ENCODE measurements at places on chromosomes 4 and X.

GRCh38 chr4:1475277-1476139 is 69.3 kb upstream of the NKX1-1 start:
- no peak for DNase-seq

DNA sequence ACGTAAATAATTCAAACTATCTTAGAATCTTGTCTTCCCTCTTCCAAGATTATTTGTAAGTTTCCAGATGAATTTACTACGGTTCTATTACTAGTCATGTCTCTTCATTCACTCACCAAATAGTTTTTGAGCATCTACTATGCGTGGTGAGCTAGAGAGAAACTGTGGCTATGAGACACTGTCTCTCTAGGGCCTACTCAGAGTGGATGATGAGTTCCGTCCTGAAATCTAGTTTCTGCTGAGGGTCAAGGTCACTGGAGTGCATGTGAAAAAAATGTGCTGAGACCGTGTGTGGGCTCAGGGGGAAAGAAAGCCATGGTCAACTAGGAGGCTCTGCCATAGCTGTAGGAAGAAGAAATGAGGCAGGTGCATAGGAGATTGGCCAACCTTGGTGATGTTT is 320.2 kb upstream of the GATB start:
- DNase-seq = no peak

DNA sequence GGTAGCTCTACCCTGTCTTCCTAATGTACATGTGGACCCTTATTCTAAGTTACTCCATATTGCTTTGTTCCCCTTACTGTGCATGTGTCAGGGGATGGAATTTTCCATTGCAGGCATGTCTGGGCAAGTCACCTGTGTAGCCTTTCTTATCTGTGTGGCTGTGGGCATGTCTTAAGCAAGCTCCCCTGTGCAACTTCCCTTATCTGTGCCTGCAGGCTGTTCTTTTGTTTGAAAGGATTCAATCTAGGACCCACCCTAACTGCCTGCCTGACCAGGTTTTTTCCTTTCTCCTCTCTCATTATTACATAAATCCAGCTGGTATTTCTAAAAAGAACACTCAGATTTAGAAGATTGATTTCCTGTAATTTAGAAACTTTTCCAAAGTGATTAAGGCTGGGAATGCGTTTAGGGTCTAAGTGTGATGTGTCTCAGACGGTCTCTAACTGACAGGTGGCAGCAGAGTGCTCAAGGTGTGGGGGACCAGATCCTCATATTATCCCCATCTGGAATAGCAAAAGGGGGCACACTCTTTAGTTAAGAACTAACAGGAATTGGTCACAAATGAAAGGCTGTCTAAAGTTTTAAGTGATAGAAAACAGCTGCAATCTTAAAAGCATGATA is 198.9 kb upstream of the PPP1R2C start:
- DNase-seq = no peak

DNA sequence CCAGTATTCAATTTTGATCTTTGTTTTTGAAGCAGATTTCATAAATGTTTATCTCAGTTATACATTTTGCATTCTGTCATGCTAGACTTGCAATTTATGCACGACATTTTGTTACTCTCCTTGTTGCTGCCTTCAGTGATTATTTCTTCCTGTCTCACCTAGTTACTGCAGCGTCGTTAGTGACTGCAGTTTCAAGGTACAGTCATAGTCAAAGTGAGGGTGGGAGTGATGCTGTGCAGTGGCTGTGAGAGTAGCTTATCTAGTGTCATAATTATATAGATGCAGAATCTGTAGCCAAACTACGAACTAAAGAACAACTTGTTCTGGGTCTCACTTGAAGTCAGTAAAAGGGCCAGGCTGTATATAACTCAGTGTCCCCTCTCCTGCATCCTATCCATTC is 69.8 kb downstream of the GPR101 start:
- no peak for DNase-seq

GRCh38 chr4:143399113-143399949 is 62.7 kb downstream of the GAB1 start:
- peak; percentile 17 for DNase-seq

- DNase-seq = no peak
These were observed 57.3 kb upstream of the SLIT2 start for GRCh38 chr4:20194123-20195013.

DNA sequence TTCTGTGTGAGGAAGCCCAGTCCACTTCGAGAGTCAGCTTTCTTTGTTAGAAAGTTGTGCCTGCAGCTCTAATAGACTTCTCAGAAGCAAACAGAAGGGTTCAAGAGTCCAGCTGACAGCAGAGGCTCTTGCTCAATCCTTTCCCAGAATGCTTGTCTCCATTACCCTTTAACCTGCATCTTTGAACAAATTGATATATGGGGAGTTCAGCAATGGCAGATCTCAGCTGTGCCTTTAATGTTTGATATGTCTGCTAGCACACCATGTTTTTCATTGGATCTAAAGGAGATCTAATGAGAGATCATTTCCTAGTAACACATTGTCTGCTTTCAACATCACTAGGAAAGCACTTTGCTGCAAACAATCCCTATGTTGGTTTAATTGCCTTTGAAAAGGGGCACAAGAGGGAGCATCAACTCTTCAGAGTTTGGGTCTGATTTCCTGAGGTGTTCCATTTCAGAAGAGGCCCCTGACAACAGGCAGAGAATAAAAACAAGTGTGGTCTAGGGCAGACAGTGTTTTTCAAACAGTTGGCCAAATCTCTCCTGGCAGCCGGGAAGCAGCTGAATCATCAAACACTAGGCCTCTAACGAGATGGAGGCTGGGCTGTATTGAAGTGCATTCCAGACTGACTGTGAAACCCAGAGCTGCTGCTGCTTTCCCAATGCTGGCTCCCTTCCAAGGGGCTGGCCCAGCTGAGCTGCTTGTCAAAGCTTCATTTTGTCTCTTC is 55.5 kb downstream of the LUZP4 start:
- DNase-seq = no peak

DNA sequence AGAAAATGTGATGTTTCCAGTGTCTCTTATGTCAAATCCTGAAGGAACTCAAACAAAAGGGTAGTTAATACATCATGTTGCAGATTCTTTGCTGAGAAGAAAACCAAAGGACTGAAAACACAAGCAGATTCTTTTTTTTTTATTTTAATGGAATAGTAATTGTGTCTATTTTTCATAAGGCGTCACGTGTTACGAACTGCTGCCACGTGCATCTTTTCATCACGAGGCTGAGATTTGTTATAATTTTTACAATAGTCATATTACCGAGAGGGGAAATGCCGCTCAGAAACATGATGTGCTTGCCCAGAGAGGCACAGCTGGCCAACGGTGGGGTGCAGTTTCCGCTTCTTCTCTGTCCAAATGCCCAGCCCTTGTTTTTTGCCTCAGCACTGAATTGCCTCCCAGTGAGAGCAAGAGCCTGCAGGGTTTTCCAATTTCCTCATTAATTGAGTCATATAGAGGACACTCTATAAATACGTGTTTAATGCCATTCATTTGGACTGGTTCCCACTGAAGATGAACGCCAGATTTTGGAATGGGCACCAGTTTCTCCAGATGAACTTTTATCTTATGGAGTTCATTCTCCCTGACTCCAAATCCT is 225.3 kb downstream of the STK32B start:
- DNase-seq = no peak

DNA sequence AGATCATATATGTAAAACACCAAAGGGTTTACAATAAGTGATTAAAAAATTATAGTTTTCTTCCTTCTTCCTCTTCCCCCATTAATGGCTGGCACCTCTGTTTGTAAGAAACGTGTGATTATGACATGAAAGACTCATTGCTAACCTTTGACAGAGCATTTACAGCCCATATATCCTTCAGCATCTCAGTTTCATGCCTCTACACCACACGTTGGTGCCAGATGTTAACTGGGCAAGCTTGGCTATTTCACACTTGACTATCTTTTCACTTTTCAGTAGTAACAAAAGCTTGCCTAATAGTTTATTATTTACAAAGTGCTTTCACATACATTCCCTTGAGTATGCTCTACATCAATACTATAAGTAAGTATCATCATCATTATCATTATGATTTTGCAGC is 65.3 kb upstream of the C1QTNF7 start:
- DNase-seq = no peak

GRCh38 chrX:153599192-153600031 is 473 bp upstream of the CCNQ start:
- DNase-seq = peak; percentile 71

- no peak for DNase-seq
These were observed 90.2 kb downstream of the CXCL13 start for GRCh38 chr4:77695774-77696173.

DNA sequence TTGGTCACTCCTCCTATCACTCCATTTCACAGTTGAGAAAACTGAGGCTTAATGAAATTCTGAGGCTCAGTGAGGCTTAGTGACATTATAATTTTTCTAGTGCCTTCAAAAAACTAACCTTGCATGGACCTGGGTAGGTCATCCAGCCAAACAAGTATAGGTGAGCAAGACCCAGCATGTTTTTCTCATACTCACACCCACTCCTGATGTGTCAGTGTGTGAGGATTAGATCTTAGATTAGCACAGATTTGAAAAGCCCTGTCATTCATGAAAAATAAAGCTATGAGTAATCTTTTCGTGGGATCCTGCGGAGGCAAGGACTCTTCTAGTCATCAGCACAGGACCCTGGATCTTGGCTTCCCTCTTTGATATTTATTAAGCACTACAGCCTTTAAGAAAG is 146.7 kb downstream of the CHIC2 start:
- no peak for DNase-seq

DNA sequence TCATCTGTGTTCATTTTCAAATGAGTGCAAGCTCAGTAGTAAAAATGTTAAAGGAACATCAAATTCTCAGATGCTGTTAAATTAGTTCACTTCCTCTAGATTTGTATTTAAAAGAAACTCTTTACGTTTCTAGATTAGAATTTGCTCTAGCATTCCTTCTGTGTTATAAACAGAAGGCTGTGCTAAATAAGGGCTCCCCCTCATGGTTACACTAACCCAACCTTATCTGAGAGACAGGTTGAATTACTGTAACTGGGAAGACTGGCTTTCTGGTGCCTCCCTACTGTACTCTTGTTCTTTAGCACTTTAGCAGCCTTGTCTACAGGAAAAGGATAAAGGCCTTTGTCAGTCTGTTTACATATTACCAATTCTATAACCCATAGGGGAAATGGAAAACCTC is 56.8 kb downstream of the RXFP1 start:
- DNase-seq = no peak

DNA sequence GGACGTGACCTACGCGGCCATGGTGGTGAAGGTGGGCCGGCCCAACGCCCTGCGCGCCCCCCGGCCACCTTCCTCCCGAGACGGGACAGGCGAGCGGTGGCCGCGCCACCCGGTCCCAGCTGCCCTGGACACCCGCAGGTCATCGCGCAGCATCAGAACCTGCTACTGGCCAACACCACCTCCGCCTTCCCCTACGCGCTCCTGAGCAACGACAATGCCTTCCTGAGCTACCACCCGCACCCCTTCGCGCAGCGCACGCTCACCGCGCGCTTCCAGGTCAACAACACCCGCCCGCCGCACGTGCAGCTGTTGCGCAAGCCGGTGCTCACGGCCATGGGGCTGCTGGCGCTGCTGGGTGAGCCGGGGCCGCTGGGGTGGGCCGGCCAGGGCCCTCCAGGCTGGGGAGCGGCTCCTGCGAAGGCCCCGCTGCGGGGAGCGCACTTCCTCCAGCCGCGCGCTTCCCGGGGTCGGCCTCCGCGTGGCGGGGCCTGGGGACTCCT is 9.0 kb upstream of the SLC26A1 start:
- no peak for DNase-seq

DNA sequence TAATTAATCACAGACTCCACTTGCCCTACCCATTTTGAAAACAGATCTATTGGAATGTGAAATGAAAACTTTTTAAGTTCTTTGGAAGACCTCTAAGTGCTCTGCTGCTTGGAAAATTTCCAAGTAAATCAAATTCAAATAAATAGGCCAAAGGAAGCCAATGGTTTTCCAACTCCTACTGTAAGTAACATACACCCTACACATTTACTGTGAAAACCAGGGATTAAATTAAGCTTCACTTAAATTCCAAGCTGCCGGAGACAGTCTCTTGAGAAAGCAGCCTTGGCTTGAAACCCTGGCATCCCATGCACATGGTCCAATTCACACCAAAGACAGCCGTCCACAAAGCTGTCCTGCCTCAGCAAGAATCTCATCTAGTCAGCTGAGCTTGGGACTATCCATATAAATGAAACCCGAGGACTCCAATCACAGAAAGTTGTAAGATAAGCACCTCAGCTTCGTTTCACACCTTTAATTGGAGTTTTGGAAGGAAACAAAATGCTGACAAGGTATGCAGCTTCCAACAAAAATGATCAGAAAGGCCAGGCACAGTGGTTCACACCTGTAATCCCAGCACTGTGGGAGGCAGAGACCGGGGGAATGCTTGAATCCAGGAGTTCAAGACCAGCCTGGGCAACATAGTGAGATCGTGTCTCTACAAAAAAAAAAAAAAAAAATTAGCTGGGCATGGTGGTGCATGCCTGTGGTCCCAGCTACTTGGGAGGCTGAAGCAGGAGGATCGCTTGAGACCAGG is 88.6 kb downstream of the APBB2 start:
- DNase-seq = no peak

Measured in NCI-H2171 treated with DMSO at 0.1 percent for 48 hours (cell line).